ENCODE measurements at places on chromosomes 3 and 15. TPM values are rescaled to one million over a fixed set of nuclear protein-coding genes. Genes with fewer than 3 reads are reported as not detected.
A peak's percentile ranks its signal among the peaks of the same experiment; 100 is the strongest.

The SMCO1 gene
- 10.3 TPM for total RNA-seq

The PCLAF gene
- not detected for total RNA-seq

The AQP9 gene
- 0.45 TPM for total RNA-seq

The ZIC1 gene
- 4.5 TPM for total RNA-seq

The ISLR gene
- 2.6 TPM for total RNA-seq

- peaks cover 7% of the 10 kb centered on the region for H3K36me3 ChIP-seq
- no peaks in the 10 kb centered on the region for H3K27me3 ChIP-seq
- H3K27ac ChIP-seq: no peak overlapping the region
- H3K4me1 ChIP-seq: peaks cover 9% of the 10 kb centered on the region
- H3K4me3 ChIP-seq: no peak overlapping the region
Observed at GRCh38 chr15:85063088-85063487, 81.4 kb downstream of the PDE8A start.

GRCh38 chr3:134279466-134279865, 28.8 kb upstream of the RYK start:
- H3K27ac ChIP-seq: no peak overlapping the region
- no peak overlapping the region for H3K4me3 ChIP-seq
- no peaks in the 10 kb centered on the region for H3K4me1 ChIP-seq
- H3K36me3 ChIP-seq: no peaks in the 10 kb centered on the region
- no peak for DNase-seq

DNA sequence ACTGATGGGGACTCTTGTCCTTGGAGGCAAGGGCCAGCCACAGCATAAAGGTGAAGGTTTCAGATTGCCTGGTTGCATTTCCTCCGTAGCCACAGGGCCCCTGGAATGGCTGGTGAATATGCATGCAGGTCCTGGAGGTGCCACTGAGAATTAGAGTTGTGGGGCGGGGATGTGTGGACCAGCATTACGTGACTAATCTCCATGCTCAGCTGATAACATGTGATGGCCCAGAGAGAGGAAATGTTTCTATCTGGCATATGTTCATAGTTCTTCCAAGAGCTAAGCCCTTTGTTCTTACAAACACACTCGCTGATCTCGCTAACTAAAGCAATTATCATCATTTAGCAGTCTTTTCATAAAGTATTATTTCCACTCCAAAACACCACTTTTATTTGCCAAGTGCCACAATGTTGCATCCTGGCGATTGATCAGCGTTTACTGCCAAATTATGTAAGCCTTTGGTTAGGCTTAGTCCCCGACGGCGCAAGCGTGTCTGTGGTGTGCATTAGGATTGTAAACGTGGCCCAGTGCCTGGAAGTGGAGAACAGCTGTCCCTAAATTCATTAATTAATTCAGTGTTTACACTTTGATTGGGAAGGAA, 55.9 kb downstream of the CGNL1 start:
- H3K27ac ChIP-seq: no peak overlapping the region
- peaks cover 3% of the 10 kb centered on the region for H3K27me3 ChIP-seq
- no peak for DNase-seq
- H3K4me1 ChIP-seq: no peaks in the 10 kb centered on the region

DNA sequence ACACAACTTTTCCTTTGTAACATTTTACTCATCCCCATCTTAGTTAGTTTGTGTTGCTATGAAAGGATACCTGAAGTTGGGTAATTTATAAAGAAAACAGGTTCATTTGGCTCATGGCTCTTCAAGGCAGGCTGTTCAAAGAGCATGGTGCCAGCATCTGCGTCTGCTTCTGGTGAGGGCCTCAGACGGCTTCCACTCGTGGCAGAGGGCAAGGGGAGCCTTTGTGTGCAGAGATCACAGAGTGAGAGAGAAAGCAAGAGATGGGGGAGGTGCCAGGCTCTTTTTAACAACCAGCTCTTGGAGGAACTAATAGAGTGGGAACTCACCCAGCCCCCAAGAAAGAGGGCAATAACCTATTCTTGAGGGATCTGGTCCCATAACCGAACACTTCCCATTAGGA, 23.1 kb downstream of the PLA2G4F start:
- H3K27me3 ChIP-seq: no peaks in the 10 kb centered on the region
- no peak for DNase-seq
- H3K4me1 ChIP-seq: no peaks in the 10 kb centered on the region
- no peak overlapping the region for H3K27ac ChIP-seq
- no peak overlapping the region for H3K4me3 ChIP-seq
- H3K36me3 ChIP-seq: no peaks in the 10 kb centered on the region

DNA sequence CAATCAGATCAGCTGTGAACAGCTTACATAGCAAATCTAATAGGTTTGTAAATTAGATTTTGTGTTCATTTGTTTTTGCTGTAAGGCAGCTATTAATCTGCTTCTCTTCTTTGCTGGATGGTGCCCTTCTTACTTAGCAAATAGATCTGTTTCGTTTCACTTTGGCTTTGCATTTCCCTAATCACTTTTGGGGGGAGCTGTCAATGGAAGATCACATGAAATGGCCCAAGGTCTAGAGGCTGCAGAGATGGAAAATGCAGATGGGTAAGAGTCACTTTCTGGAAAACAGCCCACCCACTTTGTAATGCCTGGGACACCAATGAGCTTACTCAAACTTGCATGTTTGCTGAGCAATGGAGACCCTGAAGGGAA, 36.4 kb downstream of the ST8SIA2 start:
- no peaks in the 10 kb centered on the region for H3K36me3 ChIP-seq
- no peaks in the 10 kb centered on the region for H3K4me1 ChIP-seq
- DNase-seq: no peak
- no peak overlapping the region for H3K4me3 ChIP-seq
- no peaks in the 10 kb centered on the region for H3K27me3 ChIP-seq

DNA sequence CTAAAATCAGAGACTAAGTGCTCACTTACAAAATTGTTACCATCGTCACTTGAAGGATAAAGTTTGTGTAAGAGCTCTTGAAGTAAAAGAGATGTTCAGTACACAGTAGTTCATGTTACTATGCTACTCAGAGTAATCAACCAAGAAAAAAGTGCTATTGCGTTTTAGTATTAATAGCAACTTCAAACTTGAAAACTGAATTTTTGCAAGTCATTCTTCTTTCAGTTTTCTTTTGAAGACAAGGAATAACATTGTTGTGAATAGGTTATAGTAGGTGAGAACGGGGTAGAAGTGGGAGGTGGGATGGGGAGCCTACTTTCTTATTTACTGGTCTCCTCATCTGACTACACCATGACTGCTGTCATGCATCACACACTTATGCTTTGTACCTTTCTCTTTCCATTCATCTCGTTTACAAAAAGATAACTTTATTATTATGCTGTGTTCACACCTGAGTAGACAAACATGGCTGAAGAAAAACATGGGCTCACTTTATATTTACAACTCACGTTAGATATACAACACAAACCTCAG, 39.3 kb upstream of the P3H2 start:
- no peaks in the 10 kb centered on the region for H3K4me1 ChIP-seq
- H3K36me3 ChIP-seq: no peaks in the 10 kb centered on the region
- no peak for DNase-seq
- H3K27ac ChIP-seq: no peak overlapping the region
- H3K4me3 ChIP-seq: no peak overlapping the region

DNA sequence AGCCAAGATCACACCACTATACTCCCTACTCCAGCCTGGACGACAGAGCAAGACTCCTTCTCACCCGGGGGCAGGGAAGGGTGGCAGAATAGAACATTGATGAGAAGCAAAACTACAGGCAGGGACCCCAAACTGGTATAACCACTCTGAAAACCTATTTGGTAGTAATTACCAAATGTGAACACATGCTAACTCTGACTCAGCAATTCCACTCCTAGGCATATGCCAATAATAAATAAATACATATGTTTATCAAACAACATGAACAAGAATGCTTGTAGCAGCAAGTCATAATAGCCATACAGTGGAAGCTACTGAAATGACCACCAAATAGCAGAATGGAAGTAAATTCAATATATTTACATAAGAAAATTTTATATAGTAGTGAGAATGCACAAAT, 31.0 kb upstream of the USP50 start:
- no peak for DNase-seq
- H3K4me1 ChIP-seq: no peaks in the 10 kb centered on the region
- H3K27ac ChIP-seq: no peak overlapping the region
- H3K36me3 ChIP-seq: peaks cover 8% of the 10 kb centered on the region
- no peaks in the 10 kb centered on the region for H3K27me3 ChIP-seq

GRCh38 chr15:31035610-31036009, 44.2 kb upstream of the MTMR10 start:
- DNase-seq: no peak
- no peaks in the 10 kb centered on the region for H3K4me1 ChIP-seq
- H3K36me3 ChIP-seq: no peaks in the 10 kb centered on the region
- H3K4me3 ChIP-seq: no peak overlapping the region
- H3K27me3 ChIP-seq: no peaks in the 10 kb centered on the region

GRCh38 chr3:75012791-75013331, 398.4 kb upstream of the CNTN3 start:
- no peak for DNase-seq
- no peak overlapping the region for H3K4me3 ChIP-seq
- H3K27me3 ChIP-seq: no peaks in the 10 kb centered on the region
- H3K36me3 ChIP-seq: no peaks in the 10 kb centered on the region
- H3K27ac ChIP-seq: no peak overlapping the region
- H3K4me1 ChIP-seq: no peaks in the 10 kb centered on the region

DNA sequence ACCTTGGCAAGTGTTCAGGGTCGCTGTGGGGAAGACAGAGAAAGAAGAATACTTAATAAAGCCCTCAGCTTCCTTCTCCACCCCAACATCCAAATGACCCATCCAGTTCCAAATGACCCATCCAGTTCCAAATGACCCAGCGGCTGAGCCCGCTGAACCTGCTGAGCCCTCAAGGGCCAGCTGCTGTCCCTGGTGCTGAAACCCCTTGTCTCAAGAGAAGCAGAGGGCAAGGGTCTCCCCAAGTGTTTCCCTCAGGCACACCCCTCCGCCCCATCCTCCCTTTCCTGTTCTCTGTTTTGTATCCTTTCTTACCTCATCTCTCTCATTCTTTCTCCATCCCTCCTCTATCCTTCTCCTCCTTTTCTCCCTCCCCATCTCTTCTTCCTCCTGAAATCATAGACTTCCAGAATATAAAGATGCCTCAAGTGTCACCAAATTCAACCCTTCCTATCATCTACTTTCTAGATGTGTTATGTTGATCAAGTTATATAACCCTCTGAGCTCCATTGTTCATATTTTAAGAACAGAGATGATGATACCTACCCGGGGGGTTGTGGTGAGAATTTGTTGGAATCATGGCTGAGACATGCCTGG, 29.0 kb downstream of the CCDC33 start:
- peak; percentile 53 for DNase-seq
- H3K36me3 ChIP-seq: no peaks in the 10 kb centered on the region
- no peak overlapping the region for H3K4me3 ChIP-seq
- no peak overlapping the region for H3K27ac ChIP-seq

DNA sequence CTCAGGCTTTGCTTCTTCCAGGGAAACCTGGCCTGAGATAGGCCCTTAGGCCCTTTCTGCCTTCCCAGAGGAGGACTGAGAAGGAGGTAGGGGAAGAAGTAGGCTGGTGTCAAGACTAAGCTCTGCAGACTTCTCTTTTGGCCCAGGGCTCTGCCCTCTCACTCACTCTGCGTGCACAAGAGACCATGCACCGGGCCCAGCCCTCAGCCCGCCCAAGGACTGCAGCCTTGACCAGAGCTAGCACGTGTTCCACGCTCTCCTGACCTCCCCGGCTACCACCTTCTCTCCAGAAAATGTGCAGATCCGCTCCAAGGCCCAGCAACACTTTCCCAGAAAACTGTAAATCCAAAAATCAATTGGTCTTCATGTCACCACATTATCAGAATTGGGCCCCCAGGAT, 59.8 kb downstream of the SEMA5B start:
- H3K36me3 ChIP-seq: no peaks in the 10 kb centered on the region
- no peak overlapping the region for H3K27ac ChIP-seq
- no peak for DNase-seq
- H3K4me1 ChIP-seq: peaks cover 6% of the 10 kb centered on the region
- H3K4me3 ChIP-seq: no peak overlapping the region
- no peaks in the 10 kb centered on the region for H3K27me3 ChIP-seq

DNA sequence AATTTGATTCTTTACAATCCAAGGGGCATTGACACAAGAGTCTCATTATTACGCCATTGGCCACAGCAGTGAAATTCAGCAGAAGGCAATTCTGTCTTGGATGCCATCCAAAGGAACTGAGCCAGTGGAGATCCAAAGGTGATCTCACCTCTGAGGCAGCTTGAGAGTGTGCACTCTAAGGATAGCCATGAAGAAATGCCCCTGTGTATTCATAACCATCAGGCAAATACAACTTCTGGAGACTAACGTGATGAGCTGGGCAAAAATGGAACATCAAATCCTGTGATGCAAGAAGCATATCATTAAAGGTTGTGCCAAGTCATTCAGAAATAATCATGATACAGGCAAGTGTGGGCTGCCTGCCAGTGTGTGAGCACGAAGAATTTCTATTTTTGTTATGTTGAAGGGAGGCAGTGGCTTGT, 41.4 kb downstream of the ROBO2 start:
- H3K27ac ChIP-seq: no peak overlapping the region
- DNase-seq: no peak
- H3K36me3 ChIP-seq: no peaks in the 10 kb centered on the region

GRCh38 chr3:60932643-60933042, 318.6 kb downstream of the FHIT start:
- no peak overlapping the region for H3K4me3 ChIP-seq
- H3K27me3 ChIP-seq: no peaks in the 10 kb centered on the region
- no peak for DNase-seq
- H3K36me3 ChIP-seq: no peaks in the 10 kb centered on the region
